ENCODE measurements at places on chromosomes 5 and 9.

GRCh38 chr5:120954255-120954654 lies 490.2 kb downstream of the PRR16 start:
- no peak for DNase-seq

- no peak for DNase-seq
These were observed 200.1 kb downstream of the EPB41L4A start for GRCh38 chr5:112219000-112219399.

- DNase-seq: no peak
These were observed 166.0 kb upstream of the RGS7BP start for GRCh38 chr5:64339769-64340168.

- DNase-seq: no peak
These were observed 136.7 kb downstream of the CPLANE1 start for GRCh38 chr5:37112383-37112991.

DNA sequence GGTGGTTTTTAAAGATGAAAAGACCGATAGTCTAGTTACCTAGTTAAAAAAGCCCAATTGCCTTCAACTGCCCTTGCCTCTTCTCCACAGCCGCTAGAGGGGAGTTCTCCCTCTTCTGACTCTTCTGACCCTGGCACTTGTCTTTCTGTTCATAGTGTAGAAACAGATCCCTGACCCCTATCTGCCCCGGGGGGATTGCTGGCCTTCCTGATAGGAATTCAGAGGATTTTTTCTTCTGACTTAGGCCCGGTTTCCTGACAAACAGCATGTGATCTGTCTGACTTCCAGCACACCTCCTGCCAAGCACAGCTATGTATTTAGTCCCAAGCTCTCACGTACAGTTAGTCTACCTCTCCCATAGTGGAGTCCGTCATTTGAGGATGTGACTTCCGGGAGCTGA lies 5.0 kb upstream of the TMEM268 start:
- no peak for DNase-seq

- DNase-seq: no peak
These were observed 203.7 kb upstream of the MSX2 start for GRCh38 chr5:174520420-174521396.

DNA sequence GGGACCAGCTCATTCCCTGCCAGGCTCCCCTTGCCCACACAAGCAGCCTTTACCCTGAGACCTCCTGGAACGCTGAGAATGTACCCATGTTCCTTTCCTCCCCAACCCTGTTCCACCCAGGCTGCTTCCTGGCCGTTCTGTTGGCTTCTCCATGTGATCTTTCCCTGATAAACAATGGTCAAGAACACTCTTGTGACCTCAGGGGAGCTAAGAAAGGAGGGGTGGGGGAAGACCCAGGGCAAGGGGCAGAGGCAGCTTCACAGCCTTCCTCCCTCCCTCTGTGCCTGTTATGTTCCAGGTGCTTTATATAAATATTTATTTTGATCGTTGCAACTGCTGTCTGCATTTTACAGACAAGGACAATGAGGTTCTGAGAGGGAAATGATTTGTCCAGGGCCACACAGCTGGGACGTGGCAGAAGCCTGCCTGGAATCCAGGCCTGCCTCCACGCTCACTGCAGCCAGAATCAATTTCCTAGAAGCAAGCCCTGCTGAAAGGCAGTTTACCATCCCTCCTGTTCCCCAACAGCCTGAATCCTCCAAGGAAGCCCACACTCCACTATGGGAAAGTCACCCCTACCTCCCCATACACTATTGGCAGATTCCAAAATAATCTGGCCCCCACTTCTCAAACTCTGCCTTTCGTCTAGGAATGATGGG lies 3.9 kb downstream of the SHROOM1 start:
- no peak for DNase-seq

- DNase-seq: no peak
These were observed 74.6 kb downstream of the FOXD1 start for GRCh38 chr5:73373814-73374510.

DNA sequence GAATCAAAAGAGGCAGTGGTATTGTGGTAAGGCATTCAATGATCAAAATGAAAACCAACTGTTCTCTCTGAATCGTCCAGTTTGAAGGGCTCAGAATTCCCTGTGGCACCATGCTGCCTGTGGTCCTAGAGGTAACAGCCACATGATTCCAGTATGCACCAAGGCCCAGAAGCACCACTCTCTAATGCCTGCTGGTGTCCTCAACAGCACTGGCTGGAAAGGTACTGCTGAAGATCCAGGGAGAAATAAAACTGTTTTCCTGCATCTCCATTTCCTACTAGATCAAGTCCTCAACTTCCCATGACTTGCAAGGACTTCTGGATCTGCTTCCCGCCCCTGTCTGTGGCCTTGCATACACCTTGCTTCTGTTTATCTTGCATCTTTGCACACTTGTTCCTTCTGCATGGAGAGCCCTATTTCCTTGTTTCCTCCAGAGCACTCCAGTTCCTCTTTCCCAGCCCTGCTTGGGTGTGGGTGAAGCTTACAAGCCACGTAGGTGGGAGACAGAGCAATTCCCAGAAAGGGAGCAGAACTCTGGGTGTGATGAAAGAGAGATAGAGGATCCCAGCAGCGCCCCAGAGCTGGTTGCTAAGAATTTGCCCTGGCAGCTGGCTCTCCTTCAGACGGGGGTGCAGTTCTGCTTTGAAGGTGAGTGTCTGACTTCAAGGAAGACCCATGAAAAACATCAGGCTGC lies 41.0 kb upstream of the EQTN start:
- no peak for DNase-seq

DNA sequence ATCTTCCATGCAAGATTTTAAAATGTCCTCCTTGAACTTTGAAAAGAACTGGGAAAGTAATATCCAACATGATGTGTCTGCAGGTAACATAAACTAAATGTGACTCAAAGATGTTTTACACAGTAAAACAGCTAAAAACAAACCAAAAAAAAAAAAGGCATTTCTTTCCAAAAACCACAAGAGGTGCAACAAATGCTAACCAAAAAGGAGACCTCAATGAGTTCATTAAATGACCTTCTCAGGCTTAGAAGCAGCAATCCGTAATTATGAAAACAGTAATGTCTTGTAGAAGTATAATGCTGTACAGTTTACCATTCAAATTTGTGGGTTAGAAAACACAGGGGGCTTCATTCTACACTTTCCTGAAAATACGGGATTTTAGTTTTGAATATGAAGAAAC lies 2.5 kb downstream of the RNF145 start:
- no peak for DNase-seq

GRCh38 chr5:129763651-129764050 lies 15.8 kb downstream of the MINAR2 start:
- no peak for DNase-seq

- no peak for DNase-seq
These were observed 754.8 kb upstream of the RIOK2 start for GRCh38 chr5:97937846-97938245.

All from activated T-helper 1 cell treated with anti-CD3 and anti-CD28 coated beads, Interleukin-2, amount 50 U/mL, for 16 hours (primary cell).